Stimulated activated CD4-positive, alpha-beta T cell treated with anti-CD3 and anti-CD28 coated beads, Interleukin-1b, Interleukin-23, amount 100 ng/mL, for 4 hours (primary cell): ENCODE measurements at places on chromosomes 1 and 21.

- no peak for DNase-seq
These were observed 8.2 kb upstream of the GRIK3 start for GRCh38 chr1:37042506-37042905.

GRCh38 chr1:94539496-94539895 lies 2.1 kb downstream of the F3 start:
- DNase-seq: no peak

GRCh38 chr1:29856340-29857114 lies 620.2 kb downstream of the PTPRU start:
- DNase-seq: no peak

GRCh38 chr1:29119121-29119929 lies 4.4 kb downstream of the TMEM200B start:
- no peak for DNase-seq

- DNase-seq: no peak
These were observed 40.0 kb downstream of the TYW3 start for GRCh38 chr1:74772945-74773344.

DNA sequence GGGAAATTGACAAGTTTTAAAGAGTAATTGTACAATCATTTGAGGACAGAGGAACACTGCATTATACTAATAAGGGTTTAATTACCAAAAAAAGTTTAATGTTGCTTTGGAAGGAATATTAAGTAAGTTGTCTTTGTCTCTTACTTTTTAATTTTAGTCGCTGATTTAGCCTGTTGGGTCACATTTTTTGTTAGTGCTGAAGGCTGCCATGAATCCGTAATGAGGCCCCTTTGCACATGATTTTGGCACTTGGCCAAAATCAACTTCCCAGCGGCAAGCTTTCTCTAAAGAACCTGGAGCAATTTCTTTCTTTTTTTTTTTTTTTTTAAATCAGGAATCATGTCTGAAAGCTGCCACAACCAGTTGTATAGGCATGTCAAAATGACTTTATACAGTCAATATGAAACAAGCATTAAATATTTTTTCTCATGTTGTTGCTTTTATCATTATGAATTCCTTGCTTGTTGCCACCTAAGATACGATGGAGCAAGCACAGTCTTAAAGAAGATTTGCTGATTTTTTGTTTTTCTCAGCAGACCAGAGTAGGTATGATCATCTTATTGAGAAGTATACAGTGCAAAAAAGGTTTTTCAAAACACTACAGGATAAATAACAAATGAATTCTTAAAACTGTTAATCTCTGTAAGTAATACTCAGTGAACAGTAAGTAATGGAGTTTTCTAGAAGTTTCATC lies 690.4 kb downstream of the USP25 start:
- DNase-seq: no peak

DNA sequence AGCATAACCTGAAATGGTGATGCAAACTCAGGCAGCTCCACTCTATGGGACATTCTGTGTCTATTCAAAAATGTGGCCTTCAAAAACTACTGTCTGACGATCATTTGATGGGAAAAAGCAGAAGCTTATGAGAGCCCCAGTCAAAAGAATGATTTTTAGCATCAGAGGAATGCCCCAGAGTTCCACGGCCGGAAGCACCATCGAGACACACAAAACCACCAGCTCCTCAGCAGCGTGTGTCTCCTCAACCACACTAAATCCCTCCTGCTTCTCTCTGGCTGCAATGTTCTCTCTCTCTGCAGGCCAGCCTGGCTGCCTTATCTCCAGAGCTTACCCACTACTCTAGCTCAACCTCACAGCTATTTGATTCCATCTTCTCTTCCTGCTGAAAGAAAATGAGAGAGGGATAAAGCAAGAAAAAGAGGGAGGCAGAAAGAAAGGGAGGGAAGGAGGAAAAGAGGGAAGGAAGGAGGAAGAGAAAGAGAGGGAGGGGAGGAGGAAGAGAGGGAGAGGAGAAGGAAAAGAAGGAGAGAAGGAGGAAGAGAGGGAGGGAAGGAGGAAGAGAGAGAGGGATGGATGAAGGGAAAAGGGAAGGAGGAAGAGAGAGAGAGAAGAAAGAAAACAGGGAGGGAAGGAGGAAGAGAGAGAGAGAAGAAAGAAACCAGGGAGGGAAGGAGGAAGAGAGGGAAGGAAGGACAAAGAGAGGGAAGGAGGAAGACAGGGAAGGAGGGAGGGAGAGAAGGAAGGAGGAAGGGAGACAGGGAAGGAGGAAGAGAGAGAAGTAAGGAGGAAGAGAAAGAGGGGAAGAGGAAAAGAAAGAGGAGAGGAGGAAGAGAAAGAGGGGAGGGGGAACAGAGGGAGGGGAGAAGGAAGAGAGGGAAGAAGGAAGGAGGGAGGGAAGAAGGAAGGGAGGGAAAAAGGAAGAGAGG lies 33.5 kb upstream of the LAPTM5 start:
- DNase-seq: no peak

- no peak for DNase-seq
These were observed 68.4 kb downstream of the SCCPDH start for GRCh38 chr1:246792603-246793002.

DNA sequence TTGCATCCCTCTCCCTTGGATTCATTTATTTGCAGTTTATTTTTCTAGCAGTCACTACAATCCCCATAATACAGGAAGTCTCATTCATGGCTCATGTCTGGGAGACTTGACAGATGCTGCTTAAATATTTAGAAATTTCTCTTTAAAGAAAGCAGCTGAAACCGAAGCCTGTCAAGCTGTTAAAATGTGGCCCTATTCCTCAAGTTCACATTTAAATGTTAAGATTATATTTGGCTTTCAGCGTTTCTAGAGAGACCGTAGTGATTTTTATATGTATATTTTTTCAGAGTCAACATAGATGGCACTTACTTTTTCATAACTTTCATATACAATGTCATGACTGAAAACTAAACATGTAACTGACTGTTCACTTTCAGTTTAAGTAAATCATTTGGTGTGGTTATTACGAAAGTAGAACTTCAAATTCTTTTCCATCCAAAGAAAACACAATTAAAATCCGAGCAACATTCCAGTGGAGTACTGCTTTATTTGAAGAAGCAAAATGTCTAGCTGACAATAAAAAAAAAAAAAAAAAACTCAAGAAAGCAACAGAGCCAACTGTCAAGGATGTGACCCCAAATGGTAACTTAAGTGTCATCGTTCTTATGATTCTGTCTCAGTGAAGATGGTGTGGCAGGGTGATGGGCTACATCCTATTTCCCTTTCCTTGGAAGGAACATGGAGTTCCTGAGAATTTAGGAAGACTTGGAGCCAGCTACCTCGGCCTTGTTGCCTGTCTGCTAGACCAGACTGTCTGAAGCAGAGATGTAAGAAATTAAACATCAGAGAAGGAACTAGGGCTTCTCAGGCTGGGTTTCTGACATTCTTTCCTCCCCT lies 37.8 kb downstream of the MIS18A start:
- no peak for DNase-seq

- DNase-seq: no peak
These were observed 13.5 kb downstream of the GORAB start for GRCh38 chr1:170545476-170545875.

DNA sequence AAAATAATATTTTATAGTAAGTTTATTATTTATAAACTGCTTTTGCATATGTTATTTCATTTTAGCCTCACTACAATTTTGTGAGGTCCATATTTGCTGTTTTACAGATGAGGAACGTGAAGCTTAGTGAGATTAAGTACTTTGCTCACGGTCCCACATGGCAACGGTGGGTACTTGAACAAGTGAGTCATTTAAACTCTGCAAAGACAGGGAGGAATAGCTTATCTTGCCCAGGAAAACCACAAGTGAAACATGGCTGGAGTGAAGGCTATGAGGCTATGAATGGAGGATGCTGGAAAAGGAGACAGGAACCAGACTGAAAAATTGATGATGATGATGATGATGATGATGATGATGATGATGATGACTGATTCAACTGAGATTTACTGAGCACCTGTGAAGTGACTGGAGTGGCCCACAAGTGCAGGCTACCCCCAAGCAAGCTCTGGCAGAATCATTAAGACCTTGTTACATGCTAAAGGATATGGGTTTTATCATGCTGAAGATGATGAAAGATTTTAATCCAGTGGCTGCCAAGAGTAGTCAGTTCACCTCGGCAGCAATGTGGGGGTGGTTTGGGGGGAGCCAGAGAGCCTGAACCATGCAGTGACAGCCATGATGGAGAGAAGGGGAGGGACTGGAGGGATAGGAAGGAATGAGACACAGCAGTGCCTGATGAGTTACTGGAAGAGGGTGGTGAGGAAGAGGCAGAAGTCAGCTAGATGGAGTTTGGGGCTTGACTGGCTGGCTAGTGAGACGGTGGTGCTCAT lies 1.4 kb upstream of the ABCA4 start:
- no peak for DNase-seq

DNA sequence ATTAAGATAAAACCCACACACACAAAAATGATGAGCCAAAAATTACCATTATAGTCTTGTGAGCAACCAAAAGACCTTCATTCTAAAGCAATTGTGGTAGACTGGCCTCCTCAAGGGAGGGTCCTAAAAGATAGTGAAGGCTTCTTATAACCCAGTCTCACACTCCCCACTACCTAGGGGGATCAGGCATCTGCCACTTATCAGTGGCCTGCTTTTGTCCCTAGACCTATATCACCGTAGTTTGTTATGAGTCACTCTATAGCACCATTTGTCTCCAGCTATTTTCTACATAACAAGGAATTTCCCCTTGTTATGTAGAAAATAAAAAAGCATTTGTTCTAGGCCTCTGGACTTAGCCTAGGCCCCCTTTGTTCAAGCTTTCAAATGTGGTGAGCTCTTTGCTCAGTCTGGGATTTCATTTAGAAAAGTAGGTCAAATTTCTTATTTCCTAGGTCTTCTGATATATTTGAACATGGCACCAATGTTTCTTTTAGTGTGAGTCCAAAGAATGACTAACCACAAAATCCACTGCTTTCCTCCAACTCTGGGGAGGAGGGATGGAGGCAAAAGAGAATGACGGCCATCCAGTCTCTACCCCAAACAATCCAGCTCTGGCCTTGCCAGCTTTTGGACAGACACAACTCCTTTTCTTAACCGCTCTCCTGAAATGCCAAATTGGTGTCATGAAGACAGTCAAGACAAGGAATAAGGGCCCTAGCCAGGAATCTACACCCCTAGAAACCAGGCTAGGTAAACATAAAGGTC lies 8.9 kb downstream of the ADAR start:
- no peak for DNase-seq
